ENCODE measurements at places on chromosomes 1 and 21. TPM values are rescaled to one million over a fixed set of nuclear protein-coding genes. Genes with fewer than 3 reads are reported as not detected.

Gene USH2A
- not detected for total RNA-seq

Gene PAFAH2
- 19.4 TPM for total RNA-seq

Gene TACSTD2
- 69.9 TPM for total RNA-seq

Gene CYP4Z1
- total RNA-seq: 1.4 TPM

Gene TNFRSF8
- 2.7 TPM for total RNA-seq

Gene CHIA
- 10.9 TPM for total RNA-seq

Gene FCER1G
- 283 TPM for total RNA-seq

GRCh38 chr1:115225993-115226685 lies 111.9 kb downstream of the NGF start:
- no peaks in the 10 kb centered on the region for H3K36me3 ChIP-seq
- no peaks in the 10 kb centered on the region for H3K4me1 ChIP-seq
- no peak for DNase-seq
- no peak overlapping the region for H3K4me3 ChIP-seq
- no peak overlapping the region for H3K27ac ChIP-seq

GRCh38 chr1:193762236-193762635 lies 575.8 kb upstream of the B3GALT2 start:
- H3K4me3 ChIP-seq: no peak overlapping the region
- no peak overlapping the region for H3K27ac ChIP-seq
- no peaks in the 10 kb centered on the region for H3K36me3 ChIP-seq
- DNase-seq: no peak

DNA sequence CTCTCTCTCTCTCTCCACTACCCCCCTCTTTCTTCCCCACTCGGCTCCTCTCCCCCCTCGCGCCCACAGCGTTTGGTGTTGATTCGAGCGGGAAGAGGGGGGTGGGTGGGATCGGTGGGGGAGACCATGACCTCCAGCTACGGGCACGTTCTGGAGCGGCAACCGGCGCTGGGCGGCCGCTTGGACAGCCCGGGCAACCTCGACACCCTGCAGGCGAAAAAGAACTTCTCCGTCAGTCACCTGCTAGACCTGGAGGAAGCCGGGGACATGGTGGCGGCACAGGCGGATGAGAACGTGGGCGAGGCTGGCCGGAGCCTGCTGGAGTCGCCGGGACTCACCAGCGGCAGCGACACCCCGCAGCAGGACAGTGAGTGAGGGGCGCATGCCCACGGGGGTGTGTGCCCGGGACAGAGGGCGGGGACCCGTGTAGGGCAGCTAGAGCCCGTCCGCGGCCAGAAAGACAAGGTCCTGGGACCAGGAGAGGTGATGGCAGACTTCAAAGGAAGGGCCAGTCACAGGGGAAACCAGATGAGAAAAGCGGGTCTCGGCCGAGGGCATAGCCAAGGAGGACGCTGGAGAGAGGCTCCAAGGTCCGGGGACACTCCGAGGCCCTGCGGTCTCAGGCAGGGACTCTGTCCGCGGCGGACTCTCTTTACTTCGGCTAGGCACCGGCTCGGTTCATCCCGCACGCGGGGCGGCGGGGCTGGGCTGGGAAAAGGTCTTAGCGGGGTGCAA lies at the start of gene PRRX1:
PRRX1 (plus strand) TSS at position 39 of the 735 bp plus-strand sequence; CDS start at position 127, 88 bp downstream.
- H3K27me3 ChIP-seq: peaks cover 92% of the 10 kb centered on the region
- peaks cover 29% of the 10 kb centered on the region for H3K4me1 ChIP-seq
- peak; percentile 50 for DNase-seq
- peak within 1 kb of the TSS; percentile 62 for H3K4me3 ChIP-seq
- H3K27ac ChIP-seq: peak within 1 kb of the TSS; percentile 67
- no peaks in the 10 kb centered on the region for H3K36me3 ChIP-seq

- peaks cover 13% of the 10 kb centered on the region for H3K4me1 ChIP-seq
- DNase-seq: no peak
- no peaks in the 10 kb centered on the region for H3K27me3 ChIP-seq
- peaks cover 88% of the 10 kb centered on the region for H3K36me3 ChIP-seq
- no peak overlapping the region for H3K27ac ChIP-seq
These were observed 183.7 kb downstream of the CLIC6 start for GRCh38 chr21:34852448-34852847.

DNA sequence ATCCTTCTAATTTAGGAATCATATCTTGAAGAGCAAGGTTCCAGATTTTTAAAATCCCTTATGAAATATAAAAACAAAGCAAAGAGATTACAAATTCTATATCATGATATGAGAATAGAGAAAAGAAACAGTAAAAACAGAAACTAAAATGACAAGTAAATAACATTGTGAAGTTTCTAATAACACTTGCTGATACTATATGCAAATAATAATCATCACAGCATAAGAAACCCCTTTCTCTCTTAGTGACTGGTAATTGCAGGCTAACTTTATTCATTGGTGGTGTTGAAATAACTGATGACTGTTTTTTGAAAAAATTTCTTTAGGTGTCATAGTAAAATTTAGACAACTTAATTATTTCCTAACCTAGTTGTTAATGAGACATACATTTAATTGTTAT lies 281.6 kb downstream of the PLA2G4A start:
- no peak overlapping the region for H3K4me3 ChIP-seq
- no peaks in the 10 kb centered on the region for H3K36me3 ChIP-seq
- no peak for DNase-seq
- H3K4me1 ChIP-seq: no peaks in the 10 kb centered on the region

- no peak for DNase-seq
- H3K4me3 ChIP-seq: peak overlapping the region; percentile 69
- no peaks in the 10 kb centered on the region for H3K36me3 ChIP-seq
These were observed 818 bp downstream of the FHL3 start for GRCh38 chr1:38004284-38005108.

GRCh38 chr1:33875862-33876261 lies 12.0 kb downstream of the HMGB4 start:
- no peaks in the 10 kb centered on the region for H3K36me3 ChIP-seq
- H3K4me3 ChIP-seq: no peak overlapping the region
- no peaks in the 10 kb centered on the region for H3K4me1 ChIP-seq

DNA sequence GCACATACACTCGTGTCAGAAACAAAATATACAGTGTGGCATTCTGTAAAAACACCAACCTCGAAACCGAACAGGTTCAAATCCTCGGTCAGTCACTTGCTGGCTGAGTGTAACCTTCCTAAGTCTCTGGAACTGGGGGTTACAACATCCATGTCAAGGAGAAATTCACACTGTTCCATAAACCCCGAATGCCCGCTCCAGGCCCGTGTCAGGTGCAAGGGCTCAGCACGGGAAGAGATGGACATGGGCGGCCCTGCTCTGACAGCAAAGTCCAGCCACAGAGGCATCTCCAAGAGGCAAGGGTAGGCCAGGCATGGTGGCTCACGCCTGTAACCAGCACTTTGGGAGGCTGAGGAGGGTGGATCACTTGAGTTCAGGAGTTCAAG lies 79.5 kb downstream of the SLC66A1 start:
- peak overlapping the region; percentile 77 for H3K27ac ChIP-seq
- peaks cover 60% of the 10 kb centered on the region for H3K4me1 ChIP-seq
- H3K27me3 ChIP-seq: no peaks in the 10 kb centered on the region
- peak overlapping the region; percentile 33 for H3K4me3 ChIP-seq

GRCh38 chr21:38838598-38839327 lies 33.0 kb downstream of the ETS2 start:
- no peaks in the 10 kb centered on the region for H3K27me3 ChIP-seq
- H3K4me1 ChIP-seq: peaks cover 6% of the 10 kb centered on the region
- no peak for DNase-seq

- H3K27ac ChIP-seq: no peak overlapping the region
- H3K36me3 ChIP-seq: no peaks in the 10 kb centered on the region
- no peaks in the 10 kb centered on the region for H3K4me1 ChIP-seq
- H3K4me3 ChIP-seq: no peak overlapping the region
- no peaks in the 10 kb centered on the region for H3K27me3 ChIP-seq
These were observed 226.5 kb downstream of the FOXD2 start for GRCh38 chr1:47664356-47664755.

- peaks cover 17% of the 10 kb centered on the region for H3K4me1 ChIP-seq
- DNase-seq: no peak
- H3K36me3 ChIP-seq: no peaks in the 10 kb centered on the region
- no peak overlapping the region for H3K4me3 ChIP-seq
- H3K27me3 ChIP-seq: no peaks in the 10 kb centered on the region
These were observed 3.5 kb upstream of the ACBD6 start for GRCh38 chr1:180505732-180506335.

GRCh38 chr1:112006416-112007025 lies 17.1 kb upstream of the KCND3 start:
- H3K27me3 ChIP-seq: no peaks in the 10 kb centered on the region
- DNase-seq: no peak
- no peak overlapping the region for H3K4me3 ChIP-seq
- no peaks in the 10 kb centered on the region for H3K4me1 ChIP-seq
- H3K27ac ChIP-seq: no peak overlapping the region
- no peaks in the 10 kb centered on the region for H3K36me3 ChIP-seq
